ENCODE measurements at places on chromosomes 13 and 19.

- no peak for DNase-seq
Observed at GRCh38 chr19:7986321-7987113, 18.9 kb downstream of the ELAVL1 start.

GRCh38 chr19:30132343-30133075 is 190.5 kb downstream of the URI1 start:
- DNase-seq = no peak

GRCh38 chr13:39419876-39420275 is 183.1 kb downstream of the LHFPL6 start:
- no peak for DNase-seq

GRCh38 chr13:31250435-31250834 is 50.7 kb downstream of the B3GLCT start:
- no peak for DNase-seq

- DNase-seq = peak; percentile 39
Observed at GRCh38 chr19:19032420-19033175, 719 bp downstream of the SUGP2 start.

- no peak for DNase-seq
Observed at GRCh38 chr13:29568731-29569130, 26.8 kb downstream of the SLC7A1 start.

DNA sequence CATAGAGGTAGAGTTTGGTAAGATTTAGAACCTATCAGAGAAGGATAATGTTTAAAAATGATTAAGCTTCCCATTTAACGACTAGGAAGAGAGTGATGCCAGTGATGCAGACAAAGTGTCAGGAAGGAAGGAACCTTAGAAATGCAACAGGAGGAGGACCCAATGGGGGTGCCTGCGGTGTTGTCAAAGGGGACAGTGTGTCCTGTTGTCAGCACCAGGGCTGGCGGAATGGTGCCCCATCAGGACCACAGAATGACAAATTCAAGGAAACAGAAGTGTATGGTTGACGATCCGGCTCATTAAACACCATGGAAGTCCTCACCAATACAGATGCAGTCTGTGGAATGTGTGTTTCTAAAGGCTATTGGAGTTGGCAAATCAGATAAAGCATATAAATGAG is 19.3 kb downstream of the ATP12A start:
- DNase-seq = no peak

DNA sequence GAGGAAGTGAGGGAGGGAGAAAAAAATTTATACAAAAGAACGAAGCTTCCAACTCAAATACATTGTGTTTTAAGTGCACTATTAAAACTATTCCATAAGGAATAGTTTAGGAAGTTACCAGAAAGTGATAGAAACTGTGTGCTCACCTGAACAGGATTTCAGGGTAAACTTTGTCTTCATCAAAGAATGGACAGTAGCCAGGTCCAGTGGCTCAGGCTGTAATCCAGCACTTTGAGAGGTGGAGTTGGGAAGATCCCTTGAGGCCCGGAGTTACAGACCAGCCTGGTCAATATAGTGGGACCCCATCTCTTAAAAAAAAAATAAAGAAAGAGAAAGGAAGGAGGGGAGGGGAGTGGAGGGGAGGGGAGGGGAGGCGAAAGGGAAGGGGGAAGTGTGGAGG is 13.0 kb upstream of the CDADC1 start:
- no peak for DNase-seq

GRCh38 chr13:22235285-22235949 is 564.5 kb downstream of the FGF9 start:
- DNase-seq = no peak

DNA sequence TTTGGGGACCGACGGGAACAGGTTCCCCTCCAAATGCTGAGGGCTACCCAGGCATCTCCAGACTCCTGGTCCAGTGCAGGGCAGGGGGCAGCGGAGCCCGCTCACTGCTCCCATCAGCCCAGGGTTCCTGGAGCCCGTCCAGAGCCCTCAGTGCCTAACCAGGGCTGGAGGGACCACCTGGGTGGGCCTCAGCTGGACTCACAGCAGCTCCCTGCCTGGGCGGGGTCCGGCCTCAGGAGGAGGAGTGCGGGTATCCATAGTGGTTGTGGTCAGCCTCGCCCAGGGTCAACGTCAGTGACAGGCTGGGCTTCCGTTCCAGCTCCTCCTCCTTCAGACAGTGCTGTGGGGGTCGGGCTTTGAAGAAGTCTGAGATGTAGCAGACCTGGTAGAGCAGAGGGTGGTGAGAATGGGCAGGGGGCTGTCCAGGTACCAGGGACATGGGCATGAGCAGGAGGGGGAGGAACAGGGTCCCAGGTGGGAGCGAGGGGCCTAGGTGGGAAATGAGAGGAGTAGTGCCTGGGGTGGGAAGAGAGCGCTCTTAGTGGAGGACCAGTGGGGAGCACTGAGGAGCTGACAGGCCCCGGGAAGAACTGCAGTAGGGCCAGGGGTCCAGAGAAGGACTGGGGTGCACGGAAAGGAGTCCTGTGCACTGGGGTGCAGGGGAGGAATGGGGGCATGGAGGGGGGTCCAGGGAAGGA is 9.9 kb downstream of the PLPP2 start:
- DNase-seq = no peak

DNA sequence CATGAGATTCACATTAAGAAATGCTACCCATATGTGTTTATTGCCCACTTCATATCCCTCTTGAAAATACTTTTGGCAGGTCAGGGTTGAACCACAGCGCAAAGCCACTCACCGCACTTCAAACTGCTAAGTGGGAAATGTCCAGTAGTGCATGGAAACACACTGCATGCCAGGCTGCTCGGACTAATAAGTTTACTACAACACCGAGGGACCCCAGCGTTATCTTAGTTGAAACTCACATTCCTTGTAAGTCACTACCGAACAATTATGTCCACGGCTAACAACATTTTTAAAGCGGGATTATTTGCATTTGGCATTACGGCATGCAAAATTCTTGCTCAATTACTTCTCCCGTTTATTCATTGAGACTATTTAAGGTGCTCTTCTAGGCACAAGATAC is 4.0 kb downstream of the BRD4 start:
- no peak for DNase-seq
